Midbrain (tissue), 1 donor: ENCODE measurements at places on chromosomes 3 and 15.

DNA sequence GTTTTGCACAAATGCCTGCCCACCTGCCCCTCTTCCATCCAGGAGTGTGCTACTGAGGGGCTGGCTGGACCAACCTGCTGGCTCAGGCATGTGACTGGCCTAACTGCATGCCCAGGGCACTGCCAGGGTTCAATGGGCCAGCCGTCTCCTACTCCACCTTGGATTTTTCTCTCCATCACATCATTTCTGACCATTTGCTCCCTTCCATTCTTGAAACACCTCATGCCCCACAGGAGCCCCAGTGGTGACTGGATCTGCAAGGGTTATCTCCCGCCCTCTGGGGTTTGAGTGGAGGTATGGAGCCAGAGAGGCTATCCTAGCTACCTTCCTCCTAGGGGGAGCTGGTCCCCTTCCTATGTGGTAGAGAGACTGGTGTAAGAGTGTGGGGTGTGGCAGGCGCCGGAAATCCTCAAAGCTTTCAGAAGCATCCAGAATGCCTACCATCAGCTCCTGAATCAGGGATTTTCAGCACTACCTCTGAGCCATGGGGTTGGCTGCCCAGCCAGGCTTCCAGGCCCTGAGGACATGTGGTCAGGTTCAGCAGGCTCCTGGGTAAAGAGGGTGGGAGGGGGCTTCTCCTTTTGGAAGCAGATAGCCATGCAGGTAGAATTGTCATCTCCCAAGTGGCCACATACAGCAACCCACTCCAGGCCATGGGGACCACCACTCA lies 2.9 kb upstream of the MANF start:
- no peak for DNase-seq

DNA sequence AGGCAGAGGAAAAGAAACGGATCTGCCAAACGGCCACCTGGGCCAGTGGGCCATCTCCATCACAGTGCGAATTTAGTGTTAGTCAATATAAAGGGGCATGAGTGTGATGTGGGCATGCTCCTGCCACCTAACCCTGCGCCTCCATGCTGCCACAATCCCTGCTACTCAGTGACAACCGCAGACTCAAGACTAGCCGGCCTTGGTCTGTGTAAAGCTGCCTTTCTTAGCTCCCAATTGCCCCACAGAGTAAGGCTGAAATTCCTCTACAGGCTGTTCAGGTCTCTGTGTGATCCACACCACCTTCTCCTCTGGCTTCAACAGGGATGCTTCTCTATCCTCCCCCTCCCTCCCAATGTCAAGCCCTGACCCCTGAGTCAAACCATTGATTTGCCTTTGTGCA lies 269.7 kb downstream of the XXYLT1 start:
- no peak for DNase-seq

GRCh38 chr15:74381481-74381880 lies 14.0 kb upstream of the CYP11A1 start:
- no peak for DNase-seq

DNA sequence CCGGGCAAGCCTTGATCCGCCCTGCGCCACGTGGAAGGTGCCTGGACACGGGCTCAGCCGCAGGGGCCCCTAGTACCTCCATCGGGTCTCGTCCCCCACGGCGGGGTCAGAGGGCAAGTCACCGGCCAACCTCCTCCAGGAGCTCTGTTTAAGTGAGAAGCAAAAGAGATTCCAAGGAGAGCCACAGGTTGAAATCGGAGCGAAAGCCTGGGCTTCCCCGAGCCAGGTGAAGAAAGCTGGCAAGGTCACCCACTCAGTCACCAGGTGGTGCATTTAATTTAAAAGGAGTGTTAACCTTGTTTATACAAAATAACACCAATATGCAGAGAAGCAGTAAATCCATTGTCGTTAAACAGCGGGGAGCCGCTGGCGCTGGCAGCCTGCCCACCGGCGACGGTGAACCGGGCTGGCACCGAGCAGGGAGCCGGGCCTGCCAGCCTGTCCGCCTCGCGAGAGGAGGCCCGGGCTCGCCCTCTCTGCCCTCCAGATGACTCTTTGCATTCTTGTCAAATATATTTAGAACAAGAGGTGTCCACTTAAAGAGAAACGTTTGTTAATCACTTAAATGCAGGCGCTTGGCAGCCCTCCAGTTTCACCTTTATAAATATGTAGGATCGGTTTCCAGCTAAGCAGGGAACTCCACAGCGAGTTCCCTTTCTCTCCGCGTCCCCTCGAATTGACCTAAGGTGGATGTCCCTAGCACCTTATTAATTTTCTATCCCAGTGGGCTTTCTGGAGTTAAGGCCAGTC lies 277.3 kb upstream of the NR2F2 start:
- no peak for DNase-seq

DNA sequence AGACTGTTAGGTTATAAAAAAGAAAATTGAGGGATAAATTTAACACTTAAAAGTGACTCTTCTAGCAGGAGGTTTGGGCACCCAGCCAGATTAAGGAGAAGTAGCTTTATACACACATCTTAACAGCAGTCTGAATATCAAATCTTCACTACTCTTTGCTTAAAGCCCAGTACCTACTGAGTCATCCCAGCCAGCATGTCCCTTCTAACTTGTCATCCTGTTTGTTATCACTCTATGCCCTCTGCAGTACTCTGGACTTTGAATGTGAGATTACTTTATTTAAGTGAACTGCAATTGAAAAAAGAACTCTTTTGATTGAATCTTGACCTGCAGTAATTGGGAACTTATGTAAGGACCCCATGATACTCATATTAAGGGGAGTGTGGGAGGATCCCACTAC lies 77.6 kb downstream of the FHIT start:
- DNase-seq, result no peak
